ENCODE measurements at places on chromosomes 3 and 15.
A peak's percentile ranks its signal among the peaks of the same experiment; 100 is the strongest.

DNA sequence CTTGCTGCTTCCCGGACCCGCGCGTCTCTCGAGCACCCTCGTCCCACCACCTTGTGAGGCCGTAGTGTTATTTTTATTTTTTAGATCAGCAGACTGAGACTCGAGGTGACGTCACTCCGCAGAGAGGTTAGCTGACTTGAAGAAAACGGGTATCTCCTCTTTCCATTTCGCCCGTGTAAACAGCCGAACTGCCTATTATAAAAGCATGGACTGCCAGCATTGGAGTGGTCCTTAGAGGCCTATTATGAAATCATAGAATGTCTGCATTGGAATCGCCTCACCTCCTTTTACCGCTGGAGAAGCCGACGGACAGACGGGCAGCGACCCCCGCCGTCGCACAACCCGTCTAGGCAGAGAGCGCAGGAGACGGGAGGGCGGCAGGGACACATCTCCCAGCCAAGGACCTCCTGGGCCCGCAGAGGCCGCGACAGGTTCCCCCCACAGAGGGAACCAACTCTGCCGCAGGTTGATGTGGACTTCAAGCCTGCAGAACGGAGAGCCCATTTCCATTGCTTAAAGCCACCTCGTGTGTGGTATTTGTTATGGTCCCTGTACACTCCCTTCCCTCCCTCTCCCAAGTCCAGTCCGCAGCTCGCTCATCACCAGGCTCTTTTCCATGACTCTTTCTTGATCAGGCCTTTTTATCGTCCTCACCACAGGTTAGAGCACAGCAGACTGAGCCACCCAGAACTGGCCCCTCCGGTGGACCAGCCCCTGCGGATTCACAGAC, 540 bp upstream of the PPP1R2 start:
- DNase-seq = no peak

DNA sequence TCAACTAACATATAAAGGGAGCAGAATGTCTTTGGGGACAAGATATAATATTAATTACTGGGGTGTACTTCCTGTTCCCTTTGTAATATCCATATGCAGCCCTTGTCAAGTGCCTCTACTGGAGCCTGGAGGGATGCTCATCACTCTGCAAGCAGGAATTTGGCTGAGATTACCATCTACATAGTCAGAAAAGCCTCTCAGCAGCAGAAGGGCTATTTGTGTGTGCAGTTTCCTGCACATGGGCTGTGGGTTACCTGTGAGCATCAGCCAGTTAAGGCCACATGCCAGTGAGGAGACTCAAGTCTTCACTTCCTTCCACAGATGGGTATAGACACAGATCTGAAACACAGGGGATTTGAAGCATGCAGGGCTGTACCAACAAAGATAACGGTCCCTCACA, 278.1 kb upstream of the PLSCR5 start:
- no peak for DNase-seq

DNA sequence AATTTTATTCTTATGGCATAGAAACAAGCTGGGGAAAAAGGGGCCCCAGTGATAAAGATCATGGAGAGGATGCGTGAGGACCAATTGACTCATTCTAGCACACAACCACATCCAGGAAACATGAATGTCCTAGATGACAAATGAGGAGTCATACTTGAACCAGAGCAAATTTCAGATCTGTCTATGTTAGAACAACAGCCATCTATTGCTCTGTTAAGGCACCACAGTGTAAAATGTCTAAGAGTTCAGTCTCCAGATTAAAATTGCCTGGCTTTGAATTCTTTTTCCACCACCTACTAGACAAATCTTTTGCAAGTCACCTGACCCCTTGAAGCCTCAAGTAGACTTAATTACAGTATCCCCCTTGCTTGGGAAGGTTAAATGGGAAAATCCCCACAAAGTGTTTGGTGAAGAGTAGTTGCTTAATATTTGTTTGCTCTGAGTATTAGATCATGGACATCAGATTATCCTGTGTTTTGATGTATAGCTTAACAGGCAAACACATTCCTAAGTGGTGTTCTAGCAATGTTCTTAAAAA, 258.7 kb upstream of the TGFBR2 start:
- peak; percentile 95 for DNase-seq

DNA sequence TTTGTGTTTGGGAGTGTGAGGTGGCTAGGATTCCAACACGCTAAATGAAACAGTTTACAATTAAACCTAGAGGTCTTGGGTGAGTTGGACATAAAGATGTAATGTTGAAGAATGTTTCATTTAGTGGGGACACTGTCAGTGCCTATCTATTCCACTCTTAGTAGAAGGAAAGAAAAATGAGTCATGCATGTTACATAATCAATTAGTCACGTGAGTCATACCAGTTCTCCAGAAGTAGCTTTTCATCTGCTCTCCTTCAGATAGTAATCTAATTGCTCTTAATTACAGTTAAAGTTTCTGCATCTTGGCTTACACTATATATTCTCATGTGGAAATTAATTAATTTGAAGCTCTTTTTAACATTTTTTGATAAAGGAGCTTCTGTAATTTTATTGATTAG, 115.7 kb upstream of the P2RY1 start:
- peak; percentile 56 for DNase-seq

GRCh38 chr3:4982773-4983738, 3.8 kb downstream of the BHLHE40 start:
- no peak for DNase-seq

- DNase-seq = no peak
These were observed 232.8 kb downstream of the TAFA4 start for GRCh38 chr3:68699541-68699940.

GRCh38 chr3:127320529-127321121, 32.8 kb upstream of the PRR20G start:
- DNase-seq = no peak

DNA sequence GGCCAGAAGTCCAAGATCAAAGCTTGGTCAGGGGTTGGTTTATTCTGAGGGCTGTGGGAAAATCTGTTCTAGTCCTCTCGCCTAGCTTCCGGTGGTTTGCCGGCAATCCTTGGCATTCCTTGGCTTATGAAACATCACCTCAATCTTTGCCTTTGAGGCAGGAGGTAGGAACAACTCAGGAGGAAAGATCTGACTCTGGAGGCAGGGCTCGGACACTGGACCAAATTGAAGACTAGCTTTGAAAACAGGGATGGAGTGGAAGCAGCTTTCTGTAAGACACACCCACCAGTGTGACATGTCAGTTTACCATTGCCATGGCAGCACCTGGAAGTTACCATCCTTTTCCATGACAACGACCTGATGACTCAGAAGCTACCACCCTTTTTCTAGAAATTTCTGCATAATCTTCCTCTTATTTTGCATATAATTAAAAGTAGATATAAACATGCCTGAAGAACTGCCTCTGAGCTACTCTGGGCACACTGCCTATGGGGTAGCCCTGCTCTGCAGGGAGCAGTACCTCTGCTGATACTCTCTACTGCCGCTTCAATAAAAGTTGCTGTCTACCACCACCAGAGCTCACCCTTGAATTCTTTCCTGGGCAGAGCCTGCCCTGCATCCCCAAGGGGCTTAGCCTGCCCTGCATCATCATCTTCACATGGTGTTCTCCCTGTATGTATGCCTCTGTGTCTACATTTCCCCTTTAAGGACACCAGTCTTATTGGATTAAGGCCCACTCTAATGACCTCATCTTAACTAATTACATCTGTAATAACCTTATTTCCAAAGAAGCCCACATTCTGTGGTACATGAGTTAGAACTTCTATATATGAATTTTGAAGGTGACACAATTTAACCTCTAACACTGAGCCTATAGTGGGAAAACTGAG, 38.3 kb upstream of the TM4SF4 start:
- no peak for DNase-seq

DNA sequence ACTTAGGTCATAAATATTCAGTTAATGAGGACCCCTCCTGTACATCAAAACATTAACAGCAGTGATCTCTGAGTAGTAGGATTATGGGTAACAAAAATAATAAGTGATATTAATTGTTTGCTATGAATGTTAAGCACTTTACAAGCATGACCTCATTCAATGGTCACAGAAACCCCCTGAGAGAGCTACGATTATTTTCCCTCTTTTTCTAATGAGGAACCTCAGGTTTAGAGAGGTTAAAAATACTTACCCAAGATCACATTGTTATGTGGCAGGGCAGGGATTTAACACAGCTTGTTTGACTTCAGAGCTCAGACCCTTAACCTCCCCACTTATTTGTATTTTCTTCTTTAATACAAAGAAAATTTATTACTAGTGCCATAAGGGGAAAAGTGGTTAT, 228.2 kb downstream of the TBL1XR1 start:
- DNase-seq = no peak

DNA sequence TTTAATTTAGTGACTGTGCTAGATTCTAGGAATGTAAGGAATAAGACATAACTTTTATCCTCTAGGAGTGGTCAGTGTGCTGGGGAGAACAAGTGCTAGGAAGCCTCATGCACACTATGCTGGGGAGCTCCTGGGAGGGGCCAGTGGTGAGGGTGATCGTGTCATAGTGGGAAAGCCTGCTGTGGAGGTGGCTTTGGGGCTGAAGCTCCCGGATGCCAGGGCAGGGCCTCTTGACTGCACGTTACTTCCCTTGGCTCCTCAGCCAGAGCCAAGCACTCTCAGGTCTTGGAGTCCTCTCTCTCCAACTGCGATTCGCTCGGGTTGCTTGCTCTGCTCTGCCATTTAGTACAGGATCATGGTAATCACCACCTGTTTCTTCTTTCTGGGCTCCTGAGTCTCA, 33.6 kb downstream of the SQOR start:
- DNase-seq = no peak

GRCh38 chr3:73068419-73068818, 7.0 kb downstream of the EBLN2 start:
- no peak for DNase-seq

DNA sequence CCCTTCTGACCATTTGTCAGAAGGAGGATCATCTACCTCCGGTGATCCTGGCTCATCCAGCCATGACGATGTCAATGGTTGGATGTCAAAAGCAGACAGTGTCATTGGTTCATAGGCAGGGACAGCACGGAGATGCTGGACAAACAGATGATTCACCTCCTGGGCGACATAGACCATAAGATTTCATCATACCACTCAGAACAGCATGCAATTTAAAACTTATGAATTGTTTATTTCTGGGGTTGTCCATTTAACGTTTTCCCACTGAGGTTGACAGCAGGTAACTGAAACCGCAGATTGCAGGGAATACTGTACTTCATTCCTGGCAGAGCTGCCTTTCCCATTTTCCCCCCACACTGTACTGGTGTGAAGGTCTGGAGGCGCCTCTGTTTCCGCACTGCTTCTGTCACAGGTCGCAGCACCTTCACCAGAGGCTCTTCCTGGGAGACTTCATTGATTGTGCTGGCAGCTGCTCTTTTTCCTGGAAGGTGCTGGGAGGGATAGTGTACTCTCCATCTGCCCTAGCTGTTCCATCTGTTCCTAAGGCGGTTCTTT, 32.5 kb upstream of the TMOD3 start:
- no peak for DNase-seq

GRCh38 chr3:37542772-37543449, 318.8 kb upstream of the CTDSPL start:
- no peak for DNase-seq

GRCh38 chr15:66707310-66708082, 5.5 kb downstream of the SMAD6 start:
- DNase-seq = peak; percentile 61

DNA sequence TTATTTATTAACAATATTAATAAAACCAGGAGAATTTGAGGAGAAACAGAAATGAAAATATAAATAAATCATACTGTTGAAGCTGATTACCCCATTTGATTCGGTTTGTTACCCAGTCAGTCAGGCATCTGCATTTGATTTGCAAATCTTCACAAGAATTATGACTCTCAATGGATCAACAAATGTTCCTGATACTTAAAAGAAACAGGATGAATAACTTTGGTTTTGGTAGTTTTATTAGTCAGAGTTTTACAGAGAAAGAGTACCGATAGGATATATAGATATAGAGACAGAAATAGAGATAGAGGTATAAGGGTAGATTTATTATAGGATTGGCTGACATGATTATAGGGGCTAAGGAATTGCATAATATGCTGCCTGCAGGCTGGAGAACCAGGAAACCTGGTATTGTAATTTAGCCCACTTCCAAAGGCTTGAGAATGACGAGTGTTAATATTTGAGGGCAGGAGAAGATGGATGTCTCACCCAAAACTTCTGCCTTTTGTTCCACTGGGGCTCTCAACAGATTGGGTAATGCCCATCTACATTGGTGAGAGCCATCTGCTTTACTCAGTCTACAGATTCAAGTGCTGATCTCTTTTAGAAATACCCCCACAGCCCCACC, 241.6 kb upstream of the COL8A1 start:
- peak; percentile 94 for DNase-seq

DNA sequence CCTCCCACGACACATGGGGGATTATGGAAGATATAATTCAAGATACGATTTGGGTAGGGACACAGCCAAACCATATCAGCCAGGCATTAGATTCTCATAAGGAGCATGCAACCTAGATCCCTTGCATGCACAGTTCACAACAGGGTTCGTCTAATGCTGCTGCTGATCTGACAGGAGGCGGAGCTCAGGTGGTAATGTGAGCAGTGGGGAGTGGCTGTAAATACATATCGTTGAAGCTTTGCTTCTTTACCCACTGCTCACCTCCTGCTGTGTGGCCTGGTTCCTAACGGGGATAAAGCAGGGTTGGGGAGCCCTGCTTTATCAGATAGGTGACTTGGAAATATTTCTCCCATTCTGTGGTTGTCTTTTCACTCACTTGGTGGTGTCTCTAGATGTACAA, 14.8 kb downstream of the DOCK3 start:
- DNase-seq = no peak

DNA sequence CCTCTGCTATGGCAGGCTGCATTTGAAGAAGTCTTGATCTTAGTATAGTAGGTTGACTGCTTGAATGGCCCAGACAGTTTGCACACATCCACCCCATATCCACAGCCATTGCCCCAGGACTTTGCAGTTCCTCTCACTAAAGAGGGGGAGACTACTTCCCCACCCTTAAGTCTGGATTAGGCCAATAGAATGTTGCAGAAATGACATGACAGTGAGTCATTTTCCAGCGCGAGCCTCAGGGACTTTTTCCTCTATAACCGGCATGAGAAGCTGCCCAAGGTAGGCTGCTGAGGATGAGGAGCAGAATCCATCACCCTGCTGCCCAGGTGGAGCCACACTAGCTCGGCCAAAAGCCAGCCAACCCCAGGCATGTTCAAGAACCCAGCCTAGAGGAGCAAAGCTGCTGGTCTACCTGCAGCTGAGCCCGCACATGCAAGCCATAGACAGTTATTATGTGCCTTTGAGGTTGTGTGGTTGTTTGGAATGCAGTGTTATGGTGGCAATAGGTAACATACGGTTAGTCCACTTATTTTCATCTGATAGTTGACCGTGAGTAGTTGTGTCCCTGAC, 113.9 kb downstream of the TLE3 start:
- DNase-seq = peak; percentile 8

Measured in fibroblast of skin of right quadriceps (primary cell).